ENCODE measurements at places on chromosomes 2 and 18. TPM values are rescaled to one million over a fixed set of nuclear protein-coding genes. Genes with fewer than 3 reads are reported as not detected.

GRCh38 chr18:29465526-29465925 lies 1288.6 kb upstream of the CDH2 start:
- no peaks in the 10 kb centered on the region for H3K4me1 ChIP-seq
- no peaks in the 10 kb centered on the region for H3K36me3 ChIP-seq
- no peak overlapping the region for H3K27ac ChIP-seq
- no peak for DNase-seq
- H3K4me3 ChIP-seq, result no peak overlapping the region
- H3K27me3 ChIP-seq, result no peaks in the 10 kb centered on the region

DNA sequence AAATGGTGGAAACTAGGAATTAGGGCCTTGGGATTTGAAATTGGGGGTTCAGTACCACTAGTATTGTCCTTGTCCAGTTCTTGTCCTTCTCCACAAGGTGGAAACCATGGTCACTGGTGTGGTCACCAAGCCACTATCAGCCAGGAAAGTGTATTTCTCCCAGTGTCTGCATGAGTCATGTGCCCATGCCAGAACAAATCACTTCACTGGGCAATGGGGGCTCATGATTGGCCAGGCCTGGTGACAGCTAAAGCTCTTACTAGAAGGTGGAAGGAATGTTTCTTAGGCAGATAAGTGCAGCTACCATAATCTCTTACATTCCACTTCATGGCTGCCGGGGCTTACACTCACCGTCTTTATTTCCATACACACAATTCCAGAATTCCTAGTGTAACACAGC lies 124.8 kb upstream of the TACR1 start:
- DNase-seq, result no peak
- no peak overlapping the region for H3K27ac ChIP-seq
- peaks cover 27% of the 10 kb centered on the region for H3K4me1 ChIP-seq
- H3K36me3 ChIP-seq, result no peaks in the 10 kb centered on the region
- H3K4me3 ChIP-seq, result no peak overlapping the region

- H3K27me3 ChIP-seq, result no peaks in the 10 kb centered on the region
- no peak for DNase-seq
- H3K4me3 ChIP-seq, result no peak overlapping the region
- no peaks in the 10 kb centered on the region for H3K4me1 ChIP-seq
- no peak overlapping the region for H3K27ac ChIP-seq
Measured at GRCh38 chr2:151655663-151656398, 78.4 kb downstream of the NEB start.

DNA sequence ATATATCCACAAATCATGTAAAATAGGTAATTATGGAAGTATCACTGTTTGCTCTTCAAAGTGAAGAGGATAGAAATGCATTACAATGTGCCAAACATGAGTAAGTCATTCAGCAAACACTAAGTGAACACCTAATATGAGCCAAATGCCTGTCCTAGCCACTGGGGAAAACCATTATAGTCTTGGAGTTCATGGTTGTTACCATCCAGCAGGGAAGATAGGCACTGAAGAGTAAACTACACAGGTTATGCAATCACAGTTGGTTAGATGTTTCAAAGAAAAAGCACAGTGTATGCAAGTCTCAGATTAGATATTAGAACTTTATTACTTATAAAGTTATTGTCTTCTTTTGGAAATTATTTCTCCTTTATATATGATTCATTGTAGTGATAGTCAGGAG lies 3.9 kb upstream of the SERPINB2 start:
- DNase-seq, result no peak
- H3K4me1 ChIP-seq, result no peaks in the 10 kb centered on the region
- H3K4me3 ChIP-seq, result no peak overlapping the region
- H3K27ac ChIP-seq, result no peak overlapping the region
- H3K36me3 ChIP-seq, result no peaks in the 10 kb centered on the region

- peak overlapping the region; percentile 37 for H3K27ac ChIP-seq
- peak; percentile 26 for DNase-seq
- peaks cover 38% of the 10 kb centered on the region for H3K36me3 ChIP-seq
- H3K27me3 ChIP-seq, result no peaks in the 10 kb centered on the region
- no peak overlapping the region for H3K4me3 ChIP-seq
- no peaks in the 10 kb centered on the region for H3K4me1 ChIP-seq
Measured at GRCh38 chr2:65081232-65081685, 25.0 kb downstream of the CEP68 start.

- no peak overlapping the region for H3K27ac ChIP-seq
- H3K4me1 ChIP-seq, result no peaks in the 10 kb centered on the region
- no peaks in the 10 kb centered on the region for H3K36me3 ChIP-seq
- no peak overlapping the region for H3K4me3 ChIP-seq
- no peaks in the 10 kb centered on the region for H3K27me3 ChIP-seq
Measured at GRCh38 chr2:97730245-97730644, 16.9 kb downstream of the ZAP70 start.

- peaks cover 2% of the 10 kb centered on the region for H3K4me1 ChIP-seq
- H3K4me3 ChIP-seq, result no peak overlapping the region
- DNase-seq, result no peak
- H3K36me3 ChIP-seq, result no peaks in the 10 kb centered on the region
Measured at GRCh38 chr18:49227441-49228165, 232.8 kb downstream of the DYM start.

DNA sequence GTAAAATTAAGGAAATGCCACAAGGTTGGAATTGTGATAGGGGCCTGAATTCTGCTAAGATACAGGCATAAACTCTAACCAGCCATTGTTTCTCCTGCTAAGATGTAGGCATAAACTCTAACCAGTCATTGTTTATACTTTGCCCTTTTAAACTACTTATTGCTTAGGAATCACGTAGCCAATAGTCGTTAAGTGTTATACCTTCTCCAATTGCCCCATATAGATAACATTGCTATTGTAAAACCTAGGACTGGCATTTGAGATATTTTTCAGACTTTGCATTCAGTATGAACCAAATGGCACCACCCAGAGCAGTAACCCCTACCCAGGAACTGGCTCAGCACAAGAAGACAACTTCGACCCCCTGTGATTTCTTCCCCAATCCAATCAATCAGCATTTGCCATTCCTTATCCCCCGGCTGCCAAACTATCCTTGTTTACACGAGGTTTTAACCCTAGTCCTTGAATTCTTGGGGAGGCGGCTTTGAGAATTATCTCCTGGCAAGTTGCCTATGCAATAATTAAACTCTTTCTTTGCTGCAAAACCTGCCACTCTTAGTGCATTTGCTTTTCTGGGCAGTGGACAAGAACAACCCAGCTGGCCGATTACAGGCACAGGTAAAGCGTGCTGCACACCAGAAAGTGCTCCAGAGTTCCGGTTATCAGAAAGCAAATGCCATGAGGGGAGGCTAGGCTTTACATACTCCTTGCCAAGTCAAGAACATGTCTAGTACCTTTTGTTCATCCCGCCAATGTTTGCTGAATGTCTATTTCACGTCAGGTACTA lies 167.6 kb downstream of the LAMA1 start:
- H3K27me3 ChIP-seq, result no peaks in the 10 kb centered on the region
- no peak overlapping the region for H3K27ac ChIP-seq
- H3K36me3 ChIP-seq, result no peaks in the 10 kb centered on the region
- H3K4me1 ChIP-seq, result no peaks in the 10 kb centered on the region
- H3K4me3 ChIP-seq, result no peak overlapping the region
- peak; percentile 11 for DNase-seq

- no peak for DNase-seq
- H3K4me3 ChIP-seq, result no peak overlapping the region
Measured at GRCh38 chr2:48851161-48851560, 95.6 kb upstream of the LHCGR start.

DNA sequence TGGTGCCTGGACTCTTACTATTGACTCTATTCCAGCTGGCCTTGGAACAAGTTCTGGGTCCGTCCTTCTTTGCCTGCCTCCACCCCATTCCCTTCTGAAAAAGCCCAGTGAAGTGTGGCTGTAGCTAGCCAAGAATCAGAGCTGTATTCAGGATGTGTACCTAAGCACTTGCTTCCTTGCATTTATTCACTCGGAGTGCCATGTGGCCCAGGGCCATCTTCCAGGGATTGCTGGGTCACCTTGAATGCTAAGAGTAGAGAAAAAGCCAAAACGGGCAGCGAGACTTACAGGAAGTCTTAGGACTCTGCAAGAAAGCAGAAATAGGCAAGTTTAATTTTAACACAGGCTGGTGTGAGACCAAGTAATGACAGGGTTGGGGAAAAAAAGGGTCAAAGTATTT lies 4.1 kb downstream of the ITGA6 start:
- no peaks in the 10 kb centered on the region for H3K36me3 ChIP-seq
- no peak overlapping the region for H3K27ac ChIP-seq
- no peak for DNase-seq
- no peaks in the 10 kb centered on the region for H3K27me3 ChIP-seq

GRCh38 chr2:7363906-7364305 lies 446.7 kb downstream of the RNF144A start:
- H3K27ac ChIP-seq, result no peak overlapping the region
- H3K4me3 ChIP-seq, result no peak overlapping the region
- no peak for DNase-seq
- H3K4me1 ChIP-seq, result no peaks in the 10 kb centered on the region
- H3K27me3 ChIP-seq, result no peaks in the 10 kb centered on the region

DNA sequence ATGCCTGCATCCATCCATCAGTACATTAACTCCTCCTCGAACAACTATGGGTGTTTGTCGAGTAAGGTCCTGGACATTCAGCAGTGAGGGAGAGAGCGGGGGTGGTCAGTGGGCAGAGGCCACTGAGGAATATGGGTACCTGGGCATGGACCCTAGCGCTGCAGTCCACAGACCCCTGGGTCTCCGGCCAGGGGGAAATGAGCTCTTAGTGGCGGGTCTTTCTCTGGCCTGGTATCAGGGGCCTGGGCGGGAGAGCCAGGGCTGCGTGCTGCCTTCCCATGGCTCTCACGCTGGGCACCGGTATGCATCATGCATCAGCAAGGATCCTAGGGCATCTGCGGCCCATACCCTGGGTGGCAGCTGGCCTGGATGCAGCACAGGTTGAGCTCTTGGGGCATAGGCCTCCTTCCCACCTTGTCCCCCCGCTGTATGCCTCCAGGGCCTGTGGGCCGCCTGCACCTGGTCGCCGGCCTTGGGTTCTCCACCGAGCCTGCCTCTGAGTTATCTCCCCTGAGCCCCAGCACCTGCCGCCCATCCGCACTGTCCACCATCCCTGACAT lies 1.3 kb upstream of the MOCOS start:
- H3K36me3 ChIP-seq, result no peaks in the 10 kb centered on the region
- DNase-seq, result no peak
- H3K27ac ChIP-seq, result no peak overlapping the region
- peaks cover 3% of the 10 kb centered on the region for H3K27me3 ChIP-seq
- no peak overlapping the region for H3K4me3 ChIP-seq

DNA sequence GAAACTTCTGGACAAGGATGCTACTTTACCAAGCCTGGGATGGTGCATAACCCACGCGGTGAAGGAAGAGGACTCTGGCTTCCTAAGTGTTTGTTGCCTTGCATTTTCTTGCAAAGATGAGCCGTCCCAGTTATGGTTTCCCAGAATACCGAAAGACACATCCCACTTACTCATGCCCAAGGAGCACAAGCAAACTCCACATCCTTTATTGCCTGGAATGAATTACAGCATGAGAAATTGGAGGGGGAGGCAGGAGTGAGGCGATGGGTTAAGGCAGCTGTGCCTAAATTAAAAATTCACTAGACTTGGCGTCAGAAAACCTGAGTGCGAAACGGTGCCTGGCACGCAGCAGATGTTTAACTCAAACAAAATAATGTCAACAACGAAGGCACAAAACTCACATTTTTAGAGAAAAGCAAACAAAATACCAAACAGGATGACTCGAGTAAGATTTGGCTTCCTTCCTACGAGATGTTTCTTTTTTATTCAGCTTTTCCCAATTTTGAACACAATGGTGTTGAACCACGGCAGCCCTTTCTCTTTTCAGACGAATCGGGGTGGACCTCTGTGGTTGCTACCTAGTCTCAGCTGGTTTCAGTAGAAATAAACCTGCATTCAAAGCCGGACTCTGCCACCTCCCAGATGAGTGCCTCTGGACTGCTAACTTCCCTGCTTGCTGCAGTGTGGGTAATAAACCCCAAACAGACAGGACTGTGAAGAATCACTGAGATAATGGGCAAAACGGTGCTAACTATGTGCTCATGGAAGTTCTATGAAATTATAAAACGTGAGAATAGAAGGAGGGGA lies 100.3 kb upstream of the NCK2 start:
- no peaks in the 10 kb centered on the region for H3K27me3 ChIP-seq
- no peaks in the 10 kb centered on the region for H3K36me3 ChIP-seq
- H3K4me3 ChIP-seq, result no peak overlapping the region

Gene RAB6C
- not detected for total RNA-seq

Gene SNTG2
- 1.6 TPM for total RNA-seq

Gene LRRC30
- total RNA-seq, result not detected

Gene IL37
- total RNA-seq, result not detected

Gene KIF3C
- 6.2 TPM for total RNA-seq

Gene FOXI3
- total RNA-seq, result not detected

Gene WNT6
- 0.40 TPM for total RNA-seq

Gene FTCDNL1
- total RNA-seq, result 2.8 TPM

Gene CLEC4F
- total RNA-seq, result 0.31 TPM

All from lung (tissue), 17 donors.